Melanocyte of skin (primary cell): ENCODE measurements at places on chromosomes 4 and X. TPM values are rescaled to one million over a fixed set of nuclear protein-coding genes. Genes with fewer than 3 reads are reported as not detected.

SYTL5 gene
- total RNA-seq: under 0.01 and 0.36 TPM in 2 replicates

TEX13B gene
- not detected in 2 replicates for total RNA-seq

BTC gene
- total RNA-seq: 0.31 TPM in 1 of 2 replicates, not detected in the other

TACR3 gene
- not detected in 2 replicates for total RNA-seq

KLB gene
- total RNA-seq: under 0.01 TPM in 1 of 2 replicates, not detected in the other

SFRP2 gene
- not detected in 2 replicates for total RNA-seq

DDIT4L gene
- 9.0 and 11.9 TPM in 2 replicates for total RNA-seq

CSN1S1 gene
- total RNA-seq: not detected in 2 replicates

TREX2 gene
- total RNA-seq: 1.3 and 3.4 TPM in 2 replicates
